Cardiac fibroblast (primary cell): ENCODE measurements at places on chromosomes 13 and 19.

DNA sequence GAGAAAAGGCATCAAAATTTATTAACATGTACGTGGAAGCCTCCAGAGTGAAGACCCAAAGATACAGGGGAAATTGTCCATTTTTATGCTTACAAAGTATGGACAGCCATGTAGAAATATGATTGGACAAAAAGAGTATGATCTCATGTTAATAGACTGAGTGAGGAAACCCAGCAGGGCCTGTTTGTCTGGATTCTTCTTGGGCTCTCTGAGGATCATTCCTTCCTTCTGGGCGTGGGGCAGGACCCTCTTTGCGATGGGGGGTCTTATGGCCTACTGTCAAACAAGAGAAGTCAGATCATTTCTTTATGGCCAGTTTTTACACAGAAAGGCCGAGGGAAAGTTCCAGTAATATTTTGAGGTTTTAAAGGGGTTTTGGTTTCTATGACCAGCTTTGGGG, 110.8 kb downstream of the ESD start:
- DNase-seq, result no peak

DNA sequence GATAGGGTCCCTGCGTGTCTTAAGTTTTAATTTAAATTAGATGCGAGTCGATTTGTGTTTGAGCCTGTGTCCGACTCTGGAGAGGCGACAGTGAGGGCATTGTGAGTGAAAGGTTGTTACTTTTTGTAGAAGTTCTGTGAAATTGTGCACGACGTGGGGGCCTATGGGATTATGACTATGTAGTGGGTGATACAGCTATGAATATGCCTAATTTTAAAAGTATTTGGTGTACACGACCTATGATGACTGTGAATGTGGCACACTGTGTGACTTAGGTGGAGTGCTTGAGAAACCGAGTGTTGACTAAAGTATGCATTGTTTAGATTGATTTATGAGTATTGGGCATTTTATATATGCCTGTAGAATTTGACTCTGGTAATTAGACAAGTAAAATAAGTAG, 646 bp downstream of the ZNF567 start:
- DNase-seq, result no peak

DNA sequence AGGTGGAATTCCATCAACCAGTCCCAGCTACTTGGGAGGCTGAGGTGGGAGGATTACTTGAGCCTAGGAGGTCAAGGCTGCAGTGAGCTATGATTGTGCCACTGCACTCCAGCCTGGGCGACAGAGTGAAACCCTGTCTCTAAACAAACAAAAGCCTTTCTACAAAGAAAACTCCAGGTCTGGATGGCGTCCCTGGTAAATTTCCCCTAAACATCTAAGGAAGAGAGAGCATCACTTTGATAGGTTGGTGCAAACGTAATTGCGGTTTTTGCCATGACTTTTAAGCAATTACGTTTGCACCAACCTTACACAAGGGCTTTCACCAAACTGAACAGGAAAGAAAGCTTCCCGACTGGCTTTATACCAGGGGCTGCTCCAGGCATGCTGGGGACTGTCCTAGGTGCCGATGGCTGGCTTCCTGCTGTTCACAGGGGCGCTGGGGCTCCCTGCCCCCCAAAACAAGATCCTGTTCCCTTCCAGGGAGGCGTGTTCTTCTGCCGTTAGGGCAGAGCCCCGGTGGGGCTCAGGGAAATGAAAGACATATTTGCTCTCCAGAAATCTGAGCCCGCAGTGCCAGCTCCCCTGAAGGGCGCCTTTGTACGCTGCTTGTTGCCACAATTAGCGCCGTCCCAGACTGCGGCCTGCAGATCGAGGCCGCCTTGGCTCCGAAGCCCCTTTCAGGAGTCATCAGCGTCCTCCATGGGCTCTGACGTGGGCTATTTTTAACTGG, 38.7 kb upstream of the KLF2 start:
- no peak for DNase-seq

- DNase-seq, result no peak
Measured at GRCh38 chr13:100650326-100650725, 24.3 kb downstream of the TMTC4 start.

DNA sequence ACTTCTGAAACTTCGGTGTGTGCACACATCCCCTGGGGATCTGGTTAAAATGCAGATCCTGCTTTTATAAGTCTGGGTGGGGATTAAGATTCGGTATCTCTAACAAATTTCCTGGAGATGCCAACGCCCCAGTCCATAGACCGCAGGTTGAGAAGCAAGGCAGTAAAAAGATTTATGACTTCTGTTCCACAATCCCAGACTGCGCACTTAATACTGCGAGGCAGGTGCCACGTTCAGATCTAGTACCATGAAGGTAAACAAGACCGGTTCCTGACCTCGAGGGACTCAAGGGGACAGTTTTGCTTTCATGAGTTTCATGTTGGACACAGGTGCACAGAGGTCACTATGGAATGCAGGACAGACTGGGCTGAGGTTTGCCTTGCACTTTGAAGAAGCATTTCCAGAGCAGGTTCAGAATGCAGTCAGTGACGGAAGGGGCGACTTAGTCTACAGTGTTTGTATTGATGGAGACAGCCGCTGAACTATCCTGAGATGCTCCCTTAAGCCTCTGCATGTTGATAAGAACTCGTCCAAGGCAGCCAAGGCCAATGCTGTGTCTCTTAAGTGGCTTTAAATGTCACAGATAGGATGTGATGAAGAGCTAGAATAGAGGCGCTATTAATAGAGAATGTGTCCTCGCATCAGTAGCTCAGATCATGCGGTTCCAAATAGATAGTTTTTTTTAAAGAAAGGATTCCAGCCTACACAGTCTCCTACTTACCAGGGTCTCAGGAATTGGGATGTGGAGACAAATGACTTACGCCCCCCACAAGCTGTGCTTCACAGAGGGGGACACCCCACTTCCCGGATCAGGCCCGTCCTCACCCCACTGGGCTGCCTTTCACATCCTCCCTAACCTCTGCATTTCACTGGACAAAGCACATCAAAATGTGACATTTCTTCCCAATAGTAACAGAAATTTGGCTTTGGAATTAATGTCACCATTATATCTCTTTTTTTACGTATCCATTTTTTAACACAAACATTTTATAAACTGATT, 97.1 kb upstream of the IRS2 start:
- DNase-seq, result no peak

DNA sequence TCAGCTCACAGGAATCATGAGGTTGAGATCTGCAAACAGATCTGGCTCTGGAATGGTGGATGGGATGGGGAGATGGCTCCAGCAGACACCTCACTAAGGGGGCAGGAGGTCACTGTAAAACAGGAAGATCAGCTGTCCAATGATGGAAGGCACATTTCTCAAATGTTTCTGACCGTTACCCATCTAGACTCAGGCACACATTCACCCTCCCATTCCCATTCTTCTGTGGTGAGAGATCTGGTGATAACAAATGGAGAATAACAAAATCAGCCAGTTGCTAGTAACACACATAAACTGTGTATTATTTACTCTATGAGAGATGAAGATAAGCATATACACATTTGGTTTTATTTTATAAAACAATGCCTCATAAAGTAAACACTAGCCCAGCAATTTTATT, 235.9 kb downstream of the TSHZ3 start:
- peak; percentile 38 for DNase-seq

DNA sequence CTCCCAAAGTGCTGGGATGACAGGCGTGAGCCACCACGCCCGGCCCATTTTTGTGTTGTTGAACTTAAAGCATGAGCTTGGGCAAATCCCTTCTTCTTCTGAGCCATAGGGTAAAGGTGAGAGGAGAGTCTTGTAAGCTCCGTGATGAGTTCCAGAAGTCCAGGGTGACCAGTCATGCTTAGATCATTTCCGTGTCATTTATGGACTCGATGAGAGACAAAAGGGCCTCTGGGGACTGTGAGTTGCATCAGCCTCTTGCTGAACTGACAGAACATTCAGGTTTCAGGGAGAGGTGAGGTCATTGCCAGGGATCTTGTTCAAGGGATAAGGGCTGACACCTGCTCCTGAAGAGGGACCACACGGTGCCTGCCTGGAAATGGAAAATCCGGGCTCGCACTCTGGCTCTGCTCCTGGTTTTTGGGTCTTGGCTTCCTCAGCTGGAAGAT, 53.6 kb downstream of the GADD45B start:
- peak; percentile 77 for DNase-seq

GRCh38 chr19:24074720-24075454, 12.1 kb upstream of the ZNF254 start:
- no peak for DNase-seq

GRCh38 chr19:4707956-4708650, 15.5 kb downstream of the DPP9 start:
- peak; percentile 53 for DNase-seq

DNA sequence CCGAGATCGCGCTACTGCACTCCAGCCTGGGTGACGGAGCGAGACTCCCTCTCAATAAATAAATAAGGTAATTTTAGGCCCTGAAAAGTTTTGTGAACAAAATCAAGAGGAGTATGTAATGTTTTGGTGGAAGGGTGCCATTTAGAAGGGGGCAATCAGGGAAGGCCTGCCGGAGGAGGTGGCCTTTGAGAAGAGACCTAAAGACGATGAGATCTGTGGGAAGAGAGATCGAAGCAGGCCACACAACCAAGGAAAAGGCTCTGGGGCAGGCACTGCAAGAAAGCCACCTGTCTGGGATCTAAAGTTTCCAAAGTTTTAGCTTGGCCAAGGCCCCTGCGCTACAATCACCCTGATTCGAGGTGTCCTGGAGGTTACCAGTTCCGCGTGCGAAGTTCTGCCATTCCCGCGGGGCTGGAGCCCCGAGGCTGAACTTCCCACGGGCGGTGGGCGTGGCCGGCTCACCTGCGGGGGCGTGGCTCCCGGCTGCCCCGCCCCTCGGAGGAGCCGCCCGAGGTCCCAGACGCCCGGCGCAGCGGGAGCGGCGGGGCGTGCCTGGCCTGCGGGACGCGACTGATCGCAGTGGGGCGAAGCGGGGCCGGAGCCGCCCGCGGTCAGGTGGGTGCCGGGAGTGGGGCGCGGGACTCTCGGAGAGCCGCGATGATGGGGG, at the start of gene KLC3:
Gene KLC3 (plus strand): TSS at position 519 of the 667 bp plus-strand sequence. CDS start 4,792 bp downstream, outside the sequence.
- no peak for DNase-seq

DNA sequence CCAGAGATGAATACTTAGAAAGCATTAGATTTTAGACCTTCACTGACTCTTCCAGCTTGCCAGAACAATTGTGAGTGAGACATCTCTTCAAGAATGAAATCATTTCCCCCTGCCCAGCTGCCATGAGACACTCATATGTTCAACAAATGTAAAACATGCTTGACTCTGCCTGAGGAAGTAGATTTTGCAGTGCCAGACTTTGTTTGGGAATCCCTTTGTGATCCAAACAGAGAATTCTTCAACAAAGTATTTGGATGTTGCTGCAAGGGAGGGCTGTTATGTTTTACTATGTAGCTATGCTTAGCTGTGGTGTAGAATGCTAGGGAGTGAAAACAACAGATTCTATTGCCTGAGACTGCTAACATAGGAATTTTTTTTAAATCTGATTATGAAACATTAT, 416.4 kb downstream of the DCT start:
- DNase-seq, result peak; percentile 28

DNA sequence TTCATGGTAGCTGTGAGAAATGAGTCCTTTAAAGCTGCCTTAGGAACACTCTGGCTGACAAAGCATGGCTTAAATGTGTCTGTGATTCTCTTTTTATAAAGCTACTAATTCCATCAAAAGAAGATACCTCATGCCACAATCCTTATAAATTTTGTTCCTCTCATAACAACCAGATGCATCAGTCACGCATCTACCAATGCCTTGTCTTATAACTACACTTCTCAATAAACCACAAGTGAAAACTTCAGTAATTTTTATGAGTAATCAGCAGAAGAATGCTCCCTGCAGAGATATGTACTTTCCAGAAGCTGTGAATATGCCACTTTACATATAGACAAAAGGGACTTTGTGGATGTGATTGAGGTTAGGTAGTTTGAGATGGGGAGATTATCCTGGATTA, 147.8 kb downstream of the SUCLA2 start:
- peak; percentile 20 for DNase-seq

GRCh38 chr13:41099986-41100385, 32.6 kb downstream of the KBTBD6 start:
- no peak for DNase-seq

DNA sequence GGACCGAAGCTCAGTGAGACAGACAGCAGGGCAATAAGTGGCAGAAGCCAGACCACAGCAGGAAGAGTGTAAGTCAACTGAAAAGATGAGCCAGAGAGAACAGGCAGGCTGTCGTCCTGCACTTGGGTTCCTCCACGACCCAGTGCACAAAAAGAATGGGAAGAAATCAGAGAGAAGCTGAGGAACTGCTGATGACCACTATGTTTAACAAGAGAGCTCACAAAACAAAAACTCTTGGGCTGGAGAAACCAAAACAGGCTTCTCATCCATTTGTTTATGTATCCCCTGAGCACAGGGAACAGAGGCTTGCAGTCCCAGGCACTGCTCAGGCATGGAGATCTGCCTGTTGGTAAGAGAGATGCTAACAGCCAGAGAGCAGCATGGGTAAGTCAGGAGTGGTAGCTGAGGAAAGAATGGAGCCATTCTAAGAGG, 14.0 kb downstream of the AKAP8L start:
- no peak for DNase-seq

- DNase-seq, result no peak
Measured at GRCh38 chr13:79392882-79393563, 13.0 kb downstream of the RBM26 start.

DNA sequence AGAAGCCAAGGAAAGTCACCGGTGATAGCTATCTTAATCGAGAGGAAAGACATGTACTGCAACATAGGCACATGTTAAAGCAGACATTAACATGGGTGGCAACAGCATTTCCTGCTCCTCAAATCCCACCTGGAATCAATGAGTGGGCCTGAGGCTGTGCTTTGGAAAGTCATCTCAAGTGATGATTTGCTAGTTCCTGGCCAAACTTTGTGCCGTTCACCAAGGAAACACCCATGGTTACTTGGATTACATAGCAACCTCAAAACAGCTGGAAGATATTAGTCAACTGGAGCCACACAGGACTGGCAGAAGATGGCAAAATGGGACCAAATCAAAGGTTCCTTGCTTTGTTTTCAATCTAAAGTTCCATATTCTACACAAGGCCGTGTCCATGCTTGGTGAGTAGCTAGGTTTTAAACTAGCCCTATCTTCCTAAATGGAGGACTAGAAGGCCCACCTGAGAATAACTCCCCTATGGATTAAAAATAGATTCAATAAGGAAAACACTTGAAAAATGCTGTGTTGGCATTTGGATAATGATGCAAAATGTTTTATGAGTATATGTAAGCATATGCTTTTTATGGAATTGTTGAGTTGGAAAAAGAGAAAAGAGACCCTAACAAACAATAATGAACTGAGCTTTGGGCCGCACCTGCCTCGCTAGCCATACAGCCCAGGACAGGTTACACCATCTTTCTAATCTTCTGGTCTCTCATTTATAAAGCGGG, 144.5 kb downstream of the RGCC start:
- peak; percentile 75 for DNase-seq

GRCh38 chr19:50649433-50650391, at the start of gene C19orf81:
Gene C19orf81, plus strand, starts transcription at chr19:50649445. Its CDS starts 0 bp downstream, at chr19:50649445.
- peak; percentile 21 for DNase-seq

DNA sequence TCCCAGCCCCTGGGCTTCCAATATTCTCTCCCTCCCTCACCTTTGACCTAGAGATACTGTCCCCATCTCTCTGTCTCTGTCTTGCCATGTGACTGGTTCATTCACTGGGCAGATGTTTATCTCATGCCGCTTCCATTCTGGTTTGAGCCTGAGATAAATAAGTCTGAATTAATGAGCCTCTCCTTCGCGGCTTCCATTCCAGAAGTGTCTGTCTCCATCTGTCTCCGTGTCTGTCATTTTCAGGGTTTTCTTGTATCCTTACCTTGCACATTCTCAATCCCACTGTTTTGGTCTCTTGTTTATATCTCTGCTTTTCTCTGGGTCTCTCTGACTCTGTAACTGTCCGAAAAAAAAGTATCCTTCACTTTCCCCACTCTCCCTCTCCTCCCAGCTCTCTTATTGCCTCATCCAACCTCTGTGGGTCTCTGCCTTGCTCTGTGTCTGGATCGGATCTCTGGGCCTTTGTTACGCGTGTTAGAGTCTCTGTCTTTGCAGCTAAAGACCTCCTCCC, 4.3 kb downstream of the SPHK2 start:
- DNase-seq, result no peak
